ENCODE measurements at places on chromosomes 11 and 22.

- DNase-seq = no peak
These were observed 50.3 kb downstream of the MICAL3 start for GRCh38 chr22:17974087-17974486.

GRCh38 chr11:66225066-66225465 lies 43.4 kb upstream of the RAB1B start:
- no peak for DNase-seq

- DNase-seq = no peak
These were observed 25.9 kb downstream of the SHANK3 start for GRCh38 chr22:50698546-50698945.

GRCh38 chr22:29717789-29718188 lies 2.0 kb upstream of the CABP7 start:
- DNase-seq = no peak

DNA sequence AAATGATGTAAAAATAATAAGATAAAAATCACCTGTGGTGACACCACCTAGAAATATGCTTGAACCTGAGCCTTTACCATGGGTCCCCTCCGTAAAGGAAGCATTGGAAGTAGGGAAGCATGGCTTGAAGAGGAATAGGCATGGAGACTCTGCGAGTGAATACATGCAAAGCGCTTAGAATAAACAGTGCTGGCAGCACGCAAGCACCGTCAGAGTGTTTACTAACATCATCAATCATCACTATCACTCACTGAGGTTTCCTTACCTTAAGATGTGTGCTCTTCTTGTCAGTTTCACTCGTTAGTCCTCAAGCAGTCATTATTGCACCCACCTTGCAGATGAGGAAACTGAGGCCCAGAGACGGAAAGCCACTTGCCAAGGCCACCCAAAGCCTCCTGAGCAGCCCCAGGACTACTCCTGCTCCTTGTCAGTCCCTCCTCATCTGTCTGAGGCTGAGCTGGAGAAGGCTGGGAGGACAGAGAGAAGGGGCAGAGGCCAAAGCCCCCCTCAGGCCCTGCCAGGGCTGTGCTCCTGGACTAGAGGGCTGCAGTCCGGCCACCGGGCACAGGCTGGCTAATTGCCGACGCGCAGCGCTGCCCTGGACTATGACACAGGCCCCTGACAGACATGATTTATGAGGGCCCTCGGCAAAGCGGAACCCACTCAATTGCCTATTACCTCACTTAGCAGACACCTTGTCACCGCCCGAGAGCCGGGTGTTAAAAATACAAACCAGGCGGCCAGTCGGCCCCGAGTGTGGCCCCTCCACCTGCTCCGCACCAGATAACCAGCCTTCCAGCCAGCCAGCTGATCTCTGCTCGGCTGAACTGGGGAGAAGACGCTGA lies 168.9 kb downstream of the MN1 start:
- DNase-seq = no peak

DNA sequence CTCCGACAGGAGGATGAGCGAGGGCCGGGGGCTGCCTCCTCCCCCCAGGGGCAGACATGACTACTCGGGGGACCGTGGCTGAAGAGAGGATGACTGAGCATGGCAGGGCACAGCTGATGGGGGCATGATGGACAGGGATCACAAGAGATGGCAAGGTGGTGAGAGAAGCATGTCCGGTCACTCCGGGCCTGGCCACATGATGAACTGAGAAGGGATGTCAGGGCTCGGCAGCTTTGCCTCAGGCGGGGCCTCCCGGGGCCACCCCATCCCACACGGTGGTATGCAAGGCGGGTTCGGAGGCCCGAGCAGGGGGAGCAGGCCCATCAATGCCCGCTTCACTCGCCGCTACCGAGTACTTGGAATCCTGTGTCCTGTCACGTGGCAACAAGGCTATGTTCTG lies 36.6 kb upstream of the UBASH3B start:
- no peak for DNase-seq

Measured in Ammon's horn (tissue), 1 donor.